GF-D8 (cell line): ENCODE measurements at places on chromosomes 2 and 18.

- DNase-seq, result no peak
Measured at GRCh38 chr18:66819235-66819634, 215.3 kb upstream of the CDH19 start.

GRCh38 chr18:48575301-48575657 lies 36.4 kb downstream of the CTIF start:
- no peak for DNase-seq

GRCh38 chr2:8169443-8169842 lies 512.4 kb upstream of the ID2 start:
- DNase-seq, result no peak

GRCh38 chr2:236061497-236061896 lies 106.7 kb downstream of the GBX2 start:
- DNase-seq, result no peak

DNA sequence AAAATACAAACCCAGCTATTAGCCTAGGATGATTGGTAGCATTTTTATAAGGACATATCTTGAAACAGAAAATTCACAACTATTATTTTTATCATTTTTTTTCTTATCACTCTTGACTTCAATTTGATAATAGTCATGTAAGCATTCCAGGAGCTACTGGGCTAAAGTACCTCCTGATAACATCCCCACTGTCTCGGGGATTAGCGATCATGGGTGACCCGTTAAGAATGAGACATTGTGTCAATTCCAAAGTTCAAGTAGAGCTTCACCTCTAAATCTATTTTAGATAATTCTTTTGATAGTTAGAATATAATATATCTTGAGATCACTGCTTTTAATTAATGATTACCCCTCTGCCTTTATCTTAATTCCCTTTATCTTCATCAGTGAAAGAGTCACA lies 1204.5 kb upstream of the CHAC2 start:
- no peak for DNase-seq

GRCh38 chr18:76432970-76433767 lies 61.9 kb downstream of the ZNF516 start:
- no peak for DNase-seq

- DNase-seq, result no peak
Measured at GRCh38 chr2:25590921-25591505, 82.4 kb downstream of the DTNB start.

DNA sequence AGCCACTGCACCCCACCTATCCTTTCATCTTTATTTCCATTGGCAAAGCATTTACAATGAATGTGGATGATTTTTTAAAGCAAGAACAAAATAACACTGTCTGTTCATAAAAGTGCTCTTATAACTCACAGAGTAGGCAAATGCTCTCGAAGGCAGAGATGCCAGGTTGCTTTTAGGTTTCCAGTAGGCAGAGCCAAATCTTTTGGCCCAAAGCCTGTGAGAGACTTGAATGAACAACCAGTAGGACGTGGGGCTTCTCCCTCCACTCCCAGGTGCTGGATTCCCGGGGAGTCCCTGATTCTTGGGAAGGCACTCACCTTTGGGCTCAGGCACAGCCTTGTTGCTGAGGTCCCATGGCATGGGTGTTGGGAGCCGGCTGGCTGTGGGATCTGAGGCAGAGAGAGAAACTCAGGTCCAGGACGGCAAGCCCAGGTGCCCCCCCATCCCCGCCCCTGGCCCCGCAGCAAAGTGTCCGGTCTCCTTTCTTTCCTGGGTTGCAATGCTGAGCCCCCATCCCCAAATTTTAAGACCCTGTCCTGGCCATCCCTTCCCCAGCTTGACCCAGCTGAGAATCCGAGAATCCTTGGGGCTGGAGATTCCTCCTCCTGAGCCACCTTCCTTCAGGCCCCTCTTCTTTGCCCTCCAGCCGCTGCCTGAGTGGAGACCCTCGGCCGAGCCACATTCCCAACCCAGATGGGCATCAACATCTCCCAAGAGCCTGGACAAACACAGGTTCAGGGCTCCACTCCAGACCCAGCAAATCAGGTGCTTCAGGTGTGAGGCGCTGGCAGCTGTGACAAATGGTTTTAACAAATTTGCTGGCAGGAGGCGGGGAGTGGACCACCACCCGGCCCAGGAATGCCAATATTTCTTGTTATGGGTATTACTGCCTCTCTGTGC lies 5.8 kb downstream of the NEURL3 start:
- no peak for DNase-seq
